T-helper 1 cell (primary cell): ENCODE measurements at places on chromosomes 5 and 9.

GRCh38 chr9:35962126-35962906 is 4.4 kb upstream of the OR2S2 start:
- DNase-seq: no peak

- DNase-seq: no peak
Measured at GRCh38 chr5:168612123-168612522, 33.0 kb upstream of the PANK3 start.

DNA sequence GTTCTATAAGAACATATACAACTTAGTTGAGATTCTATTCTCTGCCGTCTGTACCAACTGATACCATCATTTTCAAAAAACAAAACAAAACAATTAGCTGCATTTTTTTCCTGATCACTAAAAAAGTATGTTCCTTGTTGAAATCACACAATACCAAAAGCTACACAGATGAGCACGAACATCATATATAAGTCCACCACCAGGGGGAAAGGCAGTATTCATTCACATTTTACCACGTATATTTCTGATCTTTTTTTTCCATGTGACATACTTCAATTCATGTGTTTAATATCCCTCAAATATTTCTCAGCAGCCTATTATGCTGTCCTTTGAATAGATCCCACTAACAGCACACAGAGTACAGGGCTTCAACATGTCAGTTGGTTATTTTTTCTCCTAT is 40.6 kb downstream of the IRX2 start:
- DNase-seq: no peak

- DNase-seq: no peak
Measured at GRCh38 chr9:120593955-120594277, 13.9 kb upstream of the CDK5RAP2 start.

- DNase-seq: no peak
Measured at GRCh38 chr5:24535646-24536045, 109.1 kb downstream of the CDH10 start.

GRCh38 chr5:5585751-5586341 is 163.4 kb downstream of the ICE1 start:
- no peak for DNase-seq

GRCh38 chr5:177553671-177554429 is 513 bp downstream of the FAM193B start:
- DNase-seq: peak; percentile 22

GRCh38 chr5:141465351-141465750 is 10.4 kb upstream of the PCDHGC3 start:
- no peak for DNase-seq

DNA sequence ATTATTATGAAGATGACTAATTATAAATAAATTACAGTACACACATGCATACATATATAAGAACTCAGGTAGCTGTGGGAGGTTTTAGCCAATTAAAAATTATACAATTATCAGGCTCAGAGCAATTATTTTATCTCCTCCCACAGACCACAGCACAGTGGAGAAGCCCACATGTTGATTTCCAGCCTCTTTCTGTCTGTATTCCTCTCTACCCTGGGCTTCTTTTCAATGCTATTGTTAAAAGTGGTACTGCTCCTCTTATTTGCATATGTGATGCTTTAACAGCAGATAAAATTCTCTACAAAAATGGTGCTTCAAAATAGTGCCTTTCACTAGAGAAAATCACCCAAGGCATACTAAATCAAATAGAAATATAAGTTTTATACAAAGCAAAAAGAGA is 218.7 kb downstream of the NFIB start:
- no peak for DNase-seq

- DNase-seq: no peak
Measured at GRCh38 chr9:117359910-117360309, 54.9 kb downstream of the ASTN2 start.

GRCh38 chr5:65916636-65917035 is 9.7 kb upstream of the ERBIN start:
- DNase-seq: no peak

DNA sequence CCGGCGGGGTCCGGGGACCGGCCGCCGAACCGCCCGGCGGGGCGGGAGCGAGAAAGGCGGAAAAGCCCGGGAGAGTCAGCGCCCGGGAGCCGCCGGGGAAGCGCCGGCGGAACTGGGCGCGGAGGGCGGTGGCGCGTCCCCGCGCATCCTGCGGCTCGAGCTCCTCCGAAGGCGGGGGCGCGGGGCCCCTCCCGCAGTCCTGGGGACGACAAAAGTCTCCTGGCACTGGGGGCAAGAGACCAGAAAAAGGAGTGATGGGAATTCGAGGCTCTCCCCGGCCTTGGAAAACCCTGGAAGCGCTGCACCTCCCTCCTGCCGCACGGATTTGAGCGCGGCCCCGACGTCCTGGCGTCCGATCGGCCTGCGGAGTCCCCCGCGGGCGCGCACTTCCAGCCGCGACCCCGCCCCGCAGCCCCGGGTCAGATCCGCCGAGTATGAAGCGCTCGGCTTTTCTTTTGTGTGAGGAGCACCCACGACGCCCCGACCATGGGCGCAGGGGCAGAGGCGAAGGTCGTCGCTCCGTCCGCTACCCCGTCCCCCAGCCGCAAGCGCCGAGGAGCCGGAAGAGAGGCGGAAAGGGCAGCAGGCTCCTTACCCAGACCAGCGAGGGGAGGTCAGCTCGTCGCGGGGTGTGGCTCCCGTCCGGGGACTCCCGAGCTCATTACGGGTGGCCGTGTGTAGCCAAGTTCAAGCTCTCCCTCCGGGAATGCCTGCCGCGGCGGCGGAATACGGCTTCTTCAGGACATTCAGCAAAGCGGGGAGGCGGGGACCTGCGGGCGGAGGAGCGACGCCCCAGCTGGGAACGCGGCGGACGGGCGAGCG is at the start of gene EPB41L4A:
TSS of gene EPB41L4A (minus strand) at position 114 of the 822 bp plus-strand sequence. CDS start 238 bp downstream, outside the sequence.
- no peak for DNase-seq

DNA sequence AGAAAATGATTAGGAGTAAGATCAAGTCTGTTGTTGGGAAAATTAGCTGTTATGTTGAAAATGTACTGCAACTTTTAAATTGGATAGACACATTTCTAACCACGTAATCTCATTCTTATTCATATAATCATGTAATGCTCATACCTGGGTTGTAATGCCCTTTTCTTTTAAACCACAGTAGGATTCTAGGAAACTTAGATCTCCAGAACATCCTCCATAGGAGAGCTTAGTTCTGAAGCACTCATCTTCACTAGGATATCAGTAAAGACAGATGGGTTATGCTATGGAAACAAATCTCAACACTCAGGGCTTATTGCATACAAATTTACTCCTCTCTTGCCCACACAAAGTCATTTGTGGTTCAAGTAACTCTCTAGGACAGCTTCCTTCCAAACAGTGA is 34.8 kb upstream of the ANXA1 start:
- no peak for DNase-seq

- peak; percentile 23 for DNase-seq
Measured at GRCh38 chr9:109409773-109410397, 88.2 kb downstream of the PTPN3 start.

DNA sequence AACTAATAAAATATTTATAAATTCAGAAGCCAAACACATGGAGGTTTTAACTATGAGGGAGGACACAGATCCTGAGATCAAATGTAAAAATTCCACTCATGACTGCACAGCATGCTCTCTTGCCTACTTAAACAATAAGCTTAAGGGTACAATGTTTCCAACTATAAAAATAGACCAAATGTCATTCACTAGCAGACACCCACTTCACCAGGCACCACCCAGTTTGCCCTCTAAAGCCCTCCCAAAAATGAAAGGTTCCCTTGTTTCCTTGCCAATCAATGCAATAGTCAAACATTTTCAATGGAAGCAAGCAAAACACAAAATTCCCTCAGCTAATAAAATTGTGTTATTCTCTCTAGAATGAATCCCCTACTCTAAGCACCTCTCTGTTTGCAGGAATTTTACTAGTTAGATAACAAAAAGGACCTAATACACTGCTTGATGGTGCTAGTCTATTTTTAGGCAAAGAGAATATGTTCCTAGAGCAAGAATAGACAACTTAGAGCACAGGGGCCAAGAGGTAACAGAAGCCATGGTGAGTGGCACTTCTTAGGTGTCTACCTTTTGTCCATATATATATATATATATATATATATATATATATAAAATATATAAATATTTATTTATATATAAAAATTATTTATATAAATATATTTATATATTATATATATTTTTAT is 135.3 kb downstream of the HOMER1 start:
- DNase-seq: no peak

- no peak for DNase-seq
Measured at GRCh38 chr9:14565352-14566016, 127.7 kb downstream of the ZDHHC21 start.

GRCh38 chr9:34486572-34486971 is 28.0 kb downstream of the DNAI1 start:
- DNase-seq: no peak

DNA sequence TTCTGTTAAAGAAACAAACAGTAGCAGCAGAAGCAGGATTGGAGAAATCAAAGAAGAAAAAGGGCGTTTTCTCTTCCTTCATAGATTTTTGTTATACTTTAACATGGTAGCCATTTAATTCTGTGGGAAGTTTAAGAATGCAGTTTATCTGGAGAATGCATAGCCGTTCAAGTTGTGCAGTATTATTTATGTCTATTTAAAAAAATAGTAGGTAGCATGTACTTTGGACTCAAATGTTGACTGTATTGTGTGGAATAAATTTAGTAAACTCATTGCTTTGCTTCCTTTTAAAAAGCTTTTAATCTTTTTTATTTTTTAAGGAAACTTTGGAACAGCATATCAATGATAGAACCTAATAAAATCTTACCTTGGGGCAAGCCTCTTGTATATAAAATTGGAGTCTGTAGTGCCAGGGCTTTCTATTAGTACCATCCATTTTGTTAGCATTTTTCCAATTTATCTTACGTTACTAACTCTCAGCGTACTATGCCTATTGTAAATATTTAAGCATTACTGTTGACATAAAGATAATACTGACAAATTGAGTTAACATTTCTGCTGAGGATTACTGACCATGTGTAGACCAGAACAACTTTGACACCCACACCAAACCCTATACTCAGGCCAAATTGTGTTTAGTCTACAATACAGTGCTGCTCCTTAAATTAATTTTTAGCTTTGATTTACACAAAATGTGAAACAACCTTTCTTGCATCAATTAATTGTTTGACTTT is 291.1 kb downstream of the NNT start:
- no peak for DNase-seq
